ENCODE measurements at places on chromosomes 16 and 17.
A peak's percentile ranks its signal among the peaks of the same experiment; 100 is the strongest.

DNA sequence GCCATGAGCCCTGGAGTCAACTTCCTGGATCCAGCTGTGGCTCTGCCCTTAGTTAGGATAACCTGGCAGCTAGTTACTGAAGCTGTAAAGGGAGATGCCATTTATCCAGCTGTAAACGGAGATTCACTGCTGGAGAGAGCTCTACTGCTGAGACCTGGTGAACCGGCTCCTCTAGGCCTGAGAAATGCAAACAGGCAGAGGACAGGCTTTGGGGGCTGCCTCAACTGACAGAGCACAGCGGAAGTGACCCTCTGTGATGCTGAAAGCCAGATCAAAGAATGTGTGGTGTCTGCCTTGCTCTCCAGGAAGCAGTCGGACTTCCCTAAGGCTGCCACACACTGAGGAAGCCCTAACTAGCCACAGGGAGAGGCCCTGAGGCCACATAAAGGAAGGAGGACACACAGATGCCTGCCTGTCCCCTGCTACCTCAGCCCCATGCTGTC, 21.9 kb upstream of the GPRC5C start:
- no peak for DNase-seq

GRCh38 chr16:3879258-3879886, 1.1 kb downstream of the CREBBP start:
- no peak for DNase-seq

DNA sequence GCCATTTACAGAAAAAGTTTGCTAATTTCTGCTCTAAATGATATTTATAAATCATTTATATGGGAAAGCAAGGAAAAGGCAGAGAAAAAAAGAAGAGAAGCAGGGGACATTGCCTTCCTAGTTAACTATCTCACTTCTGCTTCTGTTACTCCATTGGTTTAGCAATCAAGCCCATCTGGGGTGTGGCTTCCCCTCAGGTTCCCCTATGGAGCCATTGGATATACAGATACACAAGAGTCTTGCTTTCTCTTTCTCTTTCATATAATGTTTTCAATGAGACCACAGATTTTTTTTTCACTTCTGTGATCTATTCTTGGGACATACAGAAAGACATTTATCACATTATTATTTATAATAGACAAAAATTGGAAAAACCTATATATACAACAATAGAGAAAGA, 105.6 kb upstream of the TOM1L1 start:
- DNase-seq: no peak

DNA sequence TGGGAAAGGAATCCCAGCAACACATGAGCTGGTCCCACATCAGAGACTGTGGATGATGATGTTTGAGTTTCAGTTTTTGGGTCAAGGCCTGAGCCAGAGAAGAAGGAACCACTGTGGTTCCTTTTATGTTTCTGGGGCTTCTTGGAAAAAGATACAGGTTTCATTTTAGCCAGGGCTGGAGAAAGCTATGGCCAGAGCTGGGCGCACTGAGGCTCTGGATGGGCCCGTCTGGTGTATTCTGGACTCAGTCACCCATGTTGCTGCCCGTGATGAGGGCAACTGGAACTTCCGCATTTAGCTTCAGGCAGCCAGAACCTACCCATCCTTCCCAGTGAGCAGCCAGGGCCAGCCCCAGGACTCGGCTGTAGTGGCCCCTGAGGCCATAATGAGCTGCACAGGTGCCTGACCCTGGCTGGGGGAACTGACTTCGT, 15.0 kb upstream of the PITPNA start:
- DNase-seq: no peak

DNA sequence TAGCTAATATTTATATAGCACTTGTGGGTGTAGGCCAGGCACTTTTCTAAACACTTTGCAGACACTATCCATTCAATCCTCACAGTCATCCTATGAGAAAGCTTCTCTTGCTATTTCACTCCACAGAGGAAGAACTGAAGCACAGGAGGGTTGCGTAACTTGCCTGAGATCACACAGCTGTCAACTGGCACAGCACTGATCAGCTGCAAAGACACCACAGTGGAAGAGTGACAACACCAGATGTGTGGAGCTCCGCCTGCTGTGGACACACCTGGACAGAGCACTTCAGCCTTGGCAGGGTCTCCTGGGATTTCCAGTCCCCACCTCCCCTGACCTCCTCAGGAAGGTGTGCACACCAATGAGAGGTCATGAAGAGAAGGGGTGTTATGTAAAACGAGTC, 13.3 kb upstream of the CNEP1R1 start:
- DNase-seq: no peak

DNA sequence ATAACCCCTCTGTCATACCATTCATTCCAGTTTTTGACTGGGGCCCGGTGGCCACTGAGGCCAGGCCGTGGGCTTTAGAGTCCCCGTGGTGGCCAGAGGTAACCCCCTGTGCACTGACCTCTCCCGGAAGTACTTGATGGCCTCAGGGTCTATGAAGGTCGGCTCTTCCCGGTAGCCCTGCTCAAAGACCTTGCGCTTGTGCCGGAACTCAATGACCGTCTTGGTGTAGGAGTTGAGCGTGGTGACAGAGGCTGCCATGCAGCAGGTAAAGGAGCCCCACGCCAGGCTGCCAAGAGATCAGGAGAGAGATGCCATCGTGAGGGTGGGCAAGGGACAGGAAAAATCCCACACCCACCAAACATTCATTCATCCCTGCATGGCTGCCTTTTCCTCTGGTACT, 234.8 kb downstream of the GSG1L start:
- DNase-seq: no peak

- DNase-seq: no peak
Observed at GRCh38 chr16:57355898-57356414, 2.6 kb upstream of the CCL22 start.

DNA sequence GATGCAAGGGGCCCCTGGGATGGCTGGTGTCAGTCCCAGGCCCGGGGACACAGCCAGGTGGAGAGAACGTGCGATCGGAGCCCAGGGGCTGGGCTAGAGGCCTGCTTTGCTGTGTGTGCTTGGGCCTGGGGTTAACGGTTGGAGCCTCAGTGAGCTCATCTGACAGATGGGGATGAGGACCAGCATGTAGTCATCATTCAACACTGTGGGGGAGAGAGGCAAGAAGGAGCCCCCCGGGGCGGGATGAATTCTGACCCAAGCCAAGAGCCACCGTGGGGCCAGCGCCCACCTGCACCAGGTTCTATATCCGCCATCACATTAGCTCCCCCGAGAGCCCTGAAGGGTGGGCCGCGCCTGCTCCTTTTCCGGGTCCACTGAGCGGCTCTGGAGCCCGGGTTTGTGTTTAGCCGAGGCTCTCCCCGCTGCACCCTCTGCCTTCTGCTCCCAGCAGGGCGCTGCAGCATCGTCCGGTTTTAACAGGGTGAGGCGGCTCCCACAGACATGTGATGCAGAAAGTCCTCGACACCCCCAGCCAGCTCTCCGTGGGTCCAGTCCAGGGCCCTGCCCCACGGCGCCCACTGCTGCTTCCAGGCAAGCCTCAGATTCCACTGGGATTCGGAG, 365.7 kb downstream of the SEC14L1 start:
- no peak for DNase-seq

- DNase-seq: no peak
Observed at GRCh38 chr16:11174141-11174540, 81.9 kb downstream of the SOCS1 start.

- no peak for DNase-seq
Observed at GRCh38 chr16:89484923-89485679, 5.3 kb downstream of the ANKRD11 start.

DNA sequence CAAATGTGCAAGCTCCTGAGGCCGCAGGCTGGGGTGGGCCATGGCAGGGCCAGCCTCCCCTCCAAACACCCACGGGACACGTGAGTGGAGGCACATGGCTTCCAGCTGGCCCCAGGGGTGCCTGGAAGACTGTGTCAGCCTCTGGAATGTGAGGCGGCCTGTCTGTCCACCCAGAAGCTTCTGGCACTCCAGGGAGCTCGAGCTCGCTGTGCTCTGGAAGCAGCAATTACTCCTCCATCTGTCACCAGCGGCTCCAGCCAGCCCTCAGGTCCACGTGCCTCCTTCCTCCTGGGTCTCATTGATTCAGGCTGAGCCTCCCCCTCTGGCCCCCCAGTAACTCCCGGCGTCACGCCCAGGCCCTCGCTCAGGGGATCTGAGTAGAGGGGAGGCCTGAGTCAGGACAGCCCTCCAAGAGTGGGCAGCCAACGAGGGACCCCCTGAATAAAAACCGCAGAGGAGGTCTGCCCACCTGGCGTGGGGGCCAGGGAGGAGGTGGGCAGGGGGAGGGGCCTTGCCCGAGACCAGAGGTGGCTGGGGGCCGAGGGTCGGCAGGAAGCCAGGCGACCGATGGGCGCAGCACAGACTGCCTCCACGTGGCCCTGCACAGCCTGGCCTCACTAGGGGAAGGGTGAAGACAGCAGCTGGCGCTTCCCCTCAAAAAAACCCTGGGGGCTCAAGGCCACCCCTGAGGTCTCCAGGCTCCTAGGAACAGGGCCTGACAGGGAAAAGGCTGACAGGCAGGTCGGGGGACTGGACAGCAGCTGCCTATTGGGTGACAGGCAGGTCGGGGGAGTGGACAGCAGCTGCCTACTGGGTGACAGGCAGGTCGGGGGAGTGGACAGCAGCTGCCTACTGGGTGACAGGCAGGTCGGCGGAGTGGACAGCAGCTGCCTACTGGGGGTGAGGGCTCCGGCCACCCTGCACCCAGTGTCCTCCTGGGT, 11.9 kb downstream of the PIEZO1 start:
- DNase-seq: no peak

DNA sequence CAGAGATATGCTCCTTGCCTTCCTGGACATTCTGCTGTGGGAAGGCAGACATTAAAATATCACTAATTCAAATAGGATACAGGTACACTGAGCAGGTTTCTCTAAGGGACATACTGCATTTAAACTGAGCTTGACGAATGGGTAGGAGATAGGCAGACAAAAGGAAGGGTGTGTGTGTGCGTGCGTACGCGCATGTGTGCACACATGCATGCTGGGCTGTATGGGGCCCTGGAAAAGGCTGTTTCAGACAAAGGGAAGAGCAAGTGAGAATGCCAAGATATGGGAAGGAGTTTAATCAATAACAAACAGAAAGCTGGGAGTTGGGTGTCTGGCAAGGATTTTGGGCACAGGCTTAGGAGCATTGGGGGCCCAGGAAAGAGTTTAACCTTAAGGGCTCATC, 196.2 kb downstream of the PRKCA start:
- no peak for DNase-seq

DNA sequence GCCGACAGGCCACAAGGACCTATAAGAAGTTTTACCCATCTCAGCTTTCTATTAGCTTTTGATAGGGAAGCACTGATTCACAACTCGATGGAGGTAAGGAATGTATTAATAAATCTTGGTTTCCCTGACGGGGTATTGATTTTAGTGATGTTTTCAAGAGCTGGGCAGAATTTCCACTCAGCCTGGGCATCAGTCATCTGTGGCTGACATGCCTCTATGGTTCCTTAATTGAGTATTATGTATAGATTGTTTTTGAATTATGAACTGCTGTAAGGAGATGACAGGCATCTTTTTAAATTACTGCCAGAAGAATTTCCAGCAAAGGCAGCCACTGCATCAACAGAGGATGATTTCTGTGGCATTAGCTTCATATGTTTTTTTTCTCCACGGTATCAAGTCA, 128.6 kb downstream of the CPPED1 start:
- no peak for DNase-seq

DNA sequence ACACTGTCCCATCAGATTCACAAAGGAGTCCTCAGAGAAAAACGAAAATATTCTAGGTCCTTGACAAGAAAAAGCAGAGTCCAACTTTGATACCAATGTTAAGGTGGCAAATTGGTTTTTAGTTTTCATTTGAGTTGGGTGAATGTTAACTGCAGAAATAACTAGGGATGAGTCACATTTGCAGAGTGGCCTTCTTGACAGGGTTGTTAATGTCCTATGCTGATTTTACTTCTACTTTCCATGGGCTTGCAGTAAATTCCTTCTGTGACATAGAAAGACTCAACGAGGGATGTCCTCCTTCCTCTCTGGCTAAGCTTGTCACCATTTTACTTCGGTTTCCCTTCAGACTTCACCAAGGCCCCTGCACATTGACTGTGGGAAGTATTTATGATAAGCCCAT, 47.2 kb upstream of the ICAM2 start:
- DNase-seq: no peak

DNA sequence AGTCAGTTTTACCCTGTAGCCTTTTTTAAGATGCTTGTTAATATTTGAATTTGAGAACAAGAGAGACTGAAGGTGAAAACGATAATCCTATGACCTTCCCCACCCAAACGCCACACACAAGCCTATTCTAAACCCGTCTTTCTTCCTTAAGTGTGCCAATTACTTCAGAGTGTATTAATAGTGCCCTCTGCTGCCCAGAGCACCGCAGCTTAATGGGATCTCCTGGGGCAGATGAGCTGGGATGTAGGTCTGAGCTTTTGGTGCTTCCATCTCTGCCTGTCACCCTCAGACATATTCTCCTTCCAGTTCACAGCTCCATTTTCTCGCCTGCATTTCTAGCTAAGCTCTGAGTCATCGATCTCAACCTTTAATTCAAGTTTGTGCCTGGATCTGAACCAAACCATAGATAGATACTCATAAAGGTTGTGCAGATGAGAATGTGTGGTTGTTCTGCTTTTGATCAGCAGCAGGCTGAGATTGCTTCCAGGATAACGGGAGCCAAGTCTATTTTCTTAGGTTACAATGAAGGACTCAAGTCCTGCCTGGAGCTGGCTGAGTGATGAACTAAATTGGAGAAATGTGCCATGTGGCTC, 46.4 kb upstream of the CDH13 start:
- no peak for DNase-seq

DNA sequence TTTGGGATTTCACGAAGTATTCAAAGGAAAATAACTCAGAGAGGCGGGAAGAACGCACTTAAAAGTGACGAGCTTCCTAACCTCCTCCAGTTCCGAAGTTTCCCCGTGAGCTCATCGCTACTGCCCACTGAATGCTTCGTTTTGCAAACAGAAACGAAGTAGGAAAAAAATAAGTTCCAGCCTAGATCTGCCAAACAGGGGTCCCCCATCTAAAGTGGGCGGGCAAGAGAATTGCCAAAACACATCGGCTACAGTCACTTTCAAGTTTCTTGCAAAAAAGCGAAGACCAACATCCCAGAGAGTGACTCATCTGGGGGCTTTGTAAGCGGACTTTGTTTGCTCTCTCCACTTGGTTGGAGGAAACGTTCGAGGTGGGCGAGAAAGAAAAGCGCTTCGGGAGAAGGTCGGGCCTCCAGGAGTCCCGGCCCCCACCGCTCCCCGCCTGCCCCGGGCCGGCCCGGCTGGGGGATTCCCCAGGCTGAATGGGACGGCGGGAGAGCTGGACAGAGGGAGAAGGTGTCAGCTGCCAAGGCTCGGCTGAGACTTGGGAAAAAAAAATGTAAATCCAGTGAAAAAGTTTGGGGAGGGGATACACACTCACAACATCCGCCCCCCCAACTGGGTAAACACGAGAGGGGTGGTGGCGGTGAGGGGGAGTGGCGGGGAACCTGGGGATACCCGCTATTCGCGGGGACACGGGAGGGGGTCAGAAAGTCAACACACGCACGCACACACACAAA, 1.0 kb downstream of the VEZF1 start:
- no peak for DNase-seq

DNA sequence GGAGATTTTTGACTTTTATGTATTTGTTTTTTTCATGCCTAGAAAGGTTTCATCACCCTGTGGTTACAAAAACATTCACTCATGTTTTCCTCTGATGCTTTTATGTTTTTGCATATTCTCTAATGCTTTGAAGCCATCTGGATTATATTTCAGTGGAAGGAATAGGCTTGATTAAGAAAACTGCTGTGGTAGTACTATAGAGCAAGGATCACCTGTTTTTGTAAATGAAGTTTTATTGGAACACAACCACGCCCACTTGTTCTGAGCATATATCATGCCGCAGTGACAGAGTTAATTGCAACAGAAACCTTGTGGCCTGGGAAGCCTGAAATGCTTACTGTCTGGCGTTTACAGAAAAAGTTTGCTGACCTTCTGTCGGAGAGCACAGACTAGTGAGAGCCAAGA, 11.5 kb downstream of the COX10 start:
- DNase-seq: no peak

- peak; percentile 82 for DNase-seq
Observed at GRCh38 chr16:67892899-67893742, at the start of gene PSKH1. Gene PSKH1, plus strand, starts transcription at chr16:67893254. Its CDS starts 15,496 bp downstream, at chr16:67908750.
